ENCODE measurements at places on chromosomes 2 and 18. TPM values are rescaled to one million over a fixed set of nuclear protein-coding genes. Genes with fewer than 3 reads are reported as not detected.

- no peaks in the 10 kb centered on the region for H3K36me3 ChIP-seq
- H3K4me3 ChIP-seq, result no peak overlapping the region
- H3K27me3 ChIP-seq, result no peaks in the 10 kb centered on the region
- H3K4me1 ChIP-seq, result no peaks in the 10 kb centered on the region
Observed at GRCh38 chr2:152971685-152972084, 253.3 kb downstream of the ARL6IP6 start.

DNA sequence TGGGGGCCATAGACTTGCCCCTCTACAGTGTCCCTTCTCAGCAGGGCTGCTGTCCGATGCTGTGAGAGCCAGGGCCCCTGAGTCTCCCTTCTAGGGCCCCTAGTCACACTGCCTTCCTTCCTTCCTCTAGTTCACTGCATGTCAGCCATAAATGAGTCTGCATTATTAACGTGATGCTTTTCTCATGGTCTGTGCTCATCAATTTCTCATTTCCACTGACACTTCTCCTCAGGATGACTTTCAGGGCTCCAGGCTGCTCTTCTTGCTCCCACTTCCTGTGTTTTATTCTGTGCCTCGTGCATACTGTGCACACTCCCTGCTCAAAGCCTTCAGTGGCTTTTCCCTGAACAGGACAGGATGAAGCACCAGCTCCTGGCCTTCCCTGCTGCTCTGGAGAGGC lies 146.5 kb downstream of the FAM210A start:
- H3K36me3 ChIP-seq, result no peaks in the 10 kb centered on the region
- no peak for DNase-seq
- no peak overlapping the region for H3K4me3 ChIP-seq
- no peak overlapping the region for H3K27ac ChIP-seq
- no peaks in the 10 kb centered on the region for H3K27me3 ChIP-seq
- H3K4me1 ChIP-seq, result peaks cover 12% of the 10 kb centered on the region

Gene GPR155
- 10.7 TPM for total RNA-seq

Gene ITPRIPL1
- total RNA-seq, result not detected

DNA sequence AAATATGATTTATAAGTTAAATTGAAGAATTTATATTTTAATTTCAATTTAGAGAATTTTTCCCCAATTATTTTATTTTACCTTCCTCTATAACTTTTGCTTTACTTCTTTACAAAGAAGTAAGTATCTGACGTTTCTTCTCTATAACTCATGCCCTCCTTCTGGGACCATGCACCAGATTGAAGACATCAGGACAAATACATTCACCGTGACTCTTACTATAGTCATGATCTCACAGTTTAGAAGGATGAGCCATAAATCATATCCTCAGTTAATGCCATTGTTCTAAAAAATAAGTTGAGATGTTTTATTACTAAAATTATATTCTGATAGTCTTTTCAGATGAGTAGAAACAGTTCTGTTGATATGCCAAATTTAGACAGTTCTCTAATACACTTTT lies 279.3 kb downstream of the TMX3 start:
- H3K4me3 ChIP-seq, result no peak overlapping the region
- H3K27ac ChIP-seq, result no peak overlapping the region
- no peaks in the 10 kb centered on the region for H3K4me1 ChIP-seq
- DNase-seq, result no peak
- H3K36me3 ChIP-seq, result no peaks in the 10 kb centered on the region

DNA sequence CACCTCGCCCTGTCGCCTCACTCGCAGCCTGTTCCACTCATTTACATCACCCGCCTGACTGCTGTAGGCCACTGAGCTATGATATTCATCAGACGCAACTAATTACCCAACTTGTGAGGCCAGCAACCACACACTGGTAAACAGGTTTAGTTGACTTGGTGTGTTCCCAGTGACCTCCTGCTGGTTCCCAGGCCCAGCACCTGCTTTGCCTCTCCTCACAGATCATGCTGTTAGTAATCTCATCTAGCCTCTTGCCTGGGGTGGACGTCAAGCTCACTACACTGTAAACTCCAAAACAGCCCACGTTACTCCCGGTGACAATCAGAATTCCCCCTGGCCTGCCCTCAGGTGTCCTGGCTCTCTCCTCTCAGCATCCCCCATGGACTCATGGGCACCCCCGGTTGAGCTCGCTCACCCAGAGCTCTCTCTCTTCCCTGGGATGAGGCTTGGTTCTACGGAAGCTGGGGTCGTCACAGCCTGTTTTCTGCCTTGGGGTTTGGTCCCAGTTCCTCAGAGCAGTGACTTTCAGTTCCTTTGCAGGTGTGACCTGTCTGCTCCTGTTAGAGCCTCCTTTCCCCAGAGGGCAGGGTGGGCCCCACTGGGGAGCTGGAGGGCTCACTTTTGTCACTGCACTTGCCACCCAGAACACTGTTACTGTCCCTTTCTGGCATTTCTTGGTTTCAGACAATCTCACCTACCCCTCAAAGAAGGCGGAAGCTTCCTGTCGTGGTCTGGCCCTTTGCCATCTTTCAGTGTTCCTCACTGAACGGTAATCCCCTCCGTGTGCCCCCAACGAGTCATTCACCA lies 40.3 kb downstream of the INPP5D start:
- H3K4me3 ChIP-seq, result no peak overlapping the region
- no peaks in the 10 kb centered on the region for H3K4me1 ChIP-seq
- no peak for DNase-seq
- H3K27ac ChIP-seq, result no peak overlapping the region
- no peaks in the 10 kb centered on the region for H3K36me3 ChIP-seq

- no peak for DNase-seq
- no peaks in the 10 kb centered on the region for H3K4me1 ChIP-seq
- H3K36me3 ChIP-seq, result no peaks in the 10 kb centered on the region
Observed at GRCh38 chr2:67485431-67485830, 88.3 kb downstream of the ETAA1 start.

DNA sequence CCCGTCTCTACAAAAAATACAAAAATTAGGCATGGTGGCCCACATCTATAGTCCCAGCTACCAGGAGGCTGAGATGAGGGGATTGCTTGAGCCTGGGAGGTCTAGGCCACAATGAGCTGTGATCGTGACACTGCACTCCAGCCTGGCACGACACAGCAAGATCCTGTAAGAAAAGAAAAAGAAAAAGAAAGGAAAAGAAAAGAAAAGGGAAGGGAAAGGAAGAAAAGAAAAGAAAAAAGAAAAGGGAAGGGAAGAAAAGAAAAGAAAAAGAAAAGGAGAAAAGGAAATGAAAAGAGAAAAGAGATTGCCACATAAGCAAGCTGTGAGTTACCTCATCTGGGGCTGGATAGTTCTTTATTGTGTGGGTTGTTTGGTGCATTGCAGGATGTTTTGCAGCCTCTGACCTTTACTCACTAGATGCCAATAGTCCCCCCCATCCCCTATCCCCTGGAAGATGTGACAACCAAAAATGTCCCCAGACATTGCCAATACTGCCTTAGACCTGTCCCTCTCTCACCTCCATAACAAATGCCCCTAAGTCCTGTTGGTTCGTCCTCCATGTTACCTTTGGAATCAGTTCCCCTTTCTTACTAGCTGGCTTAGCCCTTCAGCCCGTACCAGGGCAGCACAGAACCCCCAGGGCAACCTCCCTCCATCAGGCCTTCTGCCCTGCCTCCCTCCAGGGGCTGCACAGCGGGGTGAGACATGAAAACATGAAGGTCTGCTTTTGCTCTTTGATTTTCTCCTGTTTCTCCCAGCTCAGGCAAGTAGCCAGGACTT lies 8.9 kb downstream of the ASPRV1 start:
- no peak for DNase-seq
- H3K4me1 ChIP-seq, result no peaks in the 10 kb centered on the region
- H3K27ac ChIP-seq, result no peak overlapping the region

DNA sequence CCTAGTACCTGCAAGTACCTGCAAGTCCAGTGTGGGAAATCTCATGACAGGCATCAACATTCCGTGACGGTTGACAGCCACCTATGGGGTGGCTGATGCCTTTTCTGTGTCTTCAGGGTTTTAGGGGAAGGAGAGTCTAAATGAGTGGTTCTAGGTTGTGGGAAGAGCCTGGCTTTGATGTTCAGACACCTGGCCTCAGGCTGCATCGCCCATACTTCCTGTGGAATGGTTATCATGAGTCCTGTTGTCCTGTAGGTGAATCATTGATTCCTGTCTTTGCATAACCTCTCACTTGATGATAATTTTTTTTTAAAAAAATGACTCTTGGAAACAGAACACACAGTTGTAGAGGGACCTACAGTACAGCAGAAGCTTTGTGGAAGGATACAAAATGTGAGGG lies 108.9 kb downstream of the NEDD4L start:
- H3K27me3 ChIP-seq, result no peaks in the 10 kb centered on the region
- no peak overlapping the region for H3K27ac ChIP-seq
- no peaks in the 10 kb centered on the region for H3K36me3 ChIP-seq
- DNase-seq, result no peak

GRCh38 chr2:37020887-37021796 lies 54.8 kb upstream of the STRN start:
- no peak for DNase-seq
- no peak overlapping the region for H3K27ac ChIP-seq
- no peaks in the 10 kb centered on the region for H3K4me1 ChIP-seq
- H3K36me3 ChIP-seq, result peaks cover 24% of the 10 kb centered on the region

Gene ITM2C
- 29.2 TPM for total RNA-seq

Gene TMEM200C
- total RNA-seq, result 0.13 TPM

GRCh38 chr2:223868005-223868404 lies 30.6 kb upstream of the AP1S3 start:
- DNase-seq, result no peak
- H3K27me3 ChIP-seq, result no peaks in the 10 kb centered on the region
- H3K4me1 ChIP-seq, result no peaks in the 10 kb centered on the region
- H3K4me3 ChIP-seq, result no peak overlapping the region
- no peak overlapping the region for H3K27ac ChIP-seq
- no peaks in the 10 kb centered on the region for H3K36me3 ChIP-seq

DNA sequence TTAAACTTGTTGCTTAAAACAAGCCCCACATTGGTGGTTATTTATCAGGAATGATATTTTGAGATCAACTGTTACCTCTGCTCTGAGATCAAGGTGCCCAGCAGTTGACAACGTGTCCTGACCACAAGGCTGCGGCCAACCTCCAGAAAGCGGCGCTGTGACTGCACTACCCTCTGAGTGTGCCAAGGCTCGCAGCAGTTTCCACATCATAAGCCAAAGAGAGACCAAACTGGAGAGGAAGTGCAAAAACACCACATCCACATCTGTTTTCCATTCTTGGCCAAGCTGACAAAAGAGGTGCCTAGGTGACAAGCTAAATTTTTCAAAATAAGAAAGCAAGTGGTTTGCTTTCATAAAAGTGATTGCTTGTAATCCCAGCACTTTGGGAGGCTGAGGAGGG lies 410.8 kb upstream of the POU3F3 start:
- no peak overlapping the region for H3K27ac ChIP-seq
- no peaks in the 10 kb centered on the region for H3K36me3 ChIP-seq
- H3K4me3 ChIP-seq, result no peak overlapping the region
- H3K27me3 ChIP-seq, result no peaks in the 10 kb centered on the region
